ENCODE measurements at places on chromosomes 2 and 18.

DNA sequence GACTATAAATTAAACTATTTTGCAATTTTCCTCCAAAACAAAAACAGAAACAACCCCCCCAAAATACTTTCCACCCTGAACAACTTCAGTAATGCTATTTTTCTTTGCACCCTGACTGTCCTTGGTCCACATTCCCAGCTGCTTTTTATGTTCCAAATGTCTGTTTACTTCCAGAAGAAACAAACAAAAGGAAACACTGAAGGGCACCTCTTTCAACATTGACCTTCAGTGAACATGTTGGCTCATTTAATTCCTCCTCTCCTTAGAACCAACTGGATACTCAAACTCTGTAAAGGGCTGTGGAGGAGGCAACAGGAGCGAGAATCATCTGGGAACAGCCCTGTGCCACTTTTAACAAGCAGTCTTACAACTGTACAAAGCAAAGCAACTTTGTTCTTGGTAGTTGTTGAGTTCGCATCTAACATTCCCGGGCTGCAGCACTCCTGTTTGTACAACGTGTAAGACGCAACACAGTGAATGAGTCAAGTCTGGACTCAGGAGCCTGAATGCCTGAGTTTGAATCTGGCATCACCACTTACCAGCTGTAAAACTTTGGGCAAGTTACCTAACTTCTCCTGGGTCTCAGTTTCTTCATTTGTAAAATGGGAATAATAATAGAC is 111.4 kb upstream of the GATA6 start:
- no peak for DNase-seq

GRCh38 chr18:66729442-66730239 is 125.8 kb upstream of the CDH19 start:
- no peak for DNase-seq

DNA sequence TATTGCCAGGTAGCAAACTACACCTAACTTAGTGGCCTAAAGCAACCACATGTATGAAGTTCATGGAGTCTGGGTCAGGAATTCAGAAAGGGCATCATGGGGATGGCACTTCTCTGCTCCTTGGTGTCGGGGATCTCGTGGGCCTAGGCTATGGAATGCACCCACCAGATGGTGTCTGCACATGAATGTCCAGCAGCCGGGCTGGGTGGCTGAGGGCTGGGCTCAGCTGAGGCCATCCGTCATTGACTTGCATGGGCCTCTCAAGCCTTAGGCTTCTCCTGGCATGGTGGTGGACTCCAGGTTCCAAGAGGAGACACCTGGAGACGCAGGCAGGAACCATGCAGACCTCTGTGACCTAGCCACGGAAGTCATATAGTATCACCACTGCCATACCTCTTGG is 26.0 kb upstream of the RPL31 start:
- DNase-seq: no peak

DNA sequence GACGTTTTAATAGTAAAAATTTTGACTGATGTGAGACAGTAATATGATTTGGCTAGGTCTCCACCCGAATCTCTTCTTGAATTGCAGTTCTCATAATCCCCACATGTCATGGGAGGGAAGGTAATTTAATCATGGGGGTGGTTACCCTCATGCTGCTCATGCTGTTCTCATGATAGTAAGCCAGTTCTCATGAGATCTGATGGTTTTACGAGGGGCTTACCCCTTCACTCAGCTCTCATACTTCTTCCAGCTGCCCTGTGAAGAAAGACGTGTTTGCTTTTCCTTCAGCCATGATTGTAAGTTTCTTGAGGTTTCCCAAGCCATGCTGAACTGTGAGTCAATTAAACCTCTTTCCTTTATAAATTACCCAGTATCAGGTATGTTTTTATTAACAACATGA is 327.0 kb upstream of the CDH7 start:
- no peak for DNase-seq

GRCh38 chr2:71224457-71224856 is 2.4 kb downstream of the PAIP2B start:
- DNase-seq: no peak

DNA sequence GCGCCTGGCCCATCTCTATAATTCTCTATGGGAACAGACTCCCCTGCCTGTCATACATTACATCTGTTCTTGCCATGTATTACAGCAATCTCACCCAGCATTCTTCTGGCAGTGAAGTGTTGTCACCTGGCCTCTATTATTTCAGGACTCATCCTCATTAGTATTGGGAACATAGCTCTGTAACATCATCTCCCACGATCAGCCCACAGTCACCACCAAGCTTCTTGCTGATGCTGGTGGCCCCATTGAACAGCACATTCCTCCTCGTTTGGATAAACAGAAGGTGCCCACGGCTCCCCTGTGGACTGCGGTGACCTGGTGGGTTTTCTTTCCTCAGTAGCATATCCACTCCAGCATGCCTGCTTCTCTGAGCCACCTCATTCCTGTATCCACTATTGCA is 21.5 kb downstream of the CHCHD5 start:
- DNase-seq: no peak

DNA sequence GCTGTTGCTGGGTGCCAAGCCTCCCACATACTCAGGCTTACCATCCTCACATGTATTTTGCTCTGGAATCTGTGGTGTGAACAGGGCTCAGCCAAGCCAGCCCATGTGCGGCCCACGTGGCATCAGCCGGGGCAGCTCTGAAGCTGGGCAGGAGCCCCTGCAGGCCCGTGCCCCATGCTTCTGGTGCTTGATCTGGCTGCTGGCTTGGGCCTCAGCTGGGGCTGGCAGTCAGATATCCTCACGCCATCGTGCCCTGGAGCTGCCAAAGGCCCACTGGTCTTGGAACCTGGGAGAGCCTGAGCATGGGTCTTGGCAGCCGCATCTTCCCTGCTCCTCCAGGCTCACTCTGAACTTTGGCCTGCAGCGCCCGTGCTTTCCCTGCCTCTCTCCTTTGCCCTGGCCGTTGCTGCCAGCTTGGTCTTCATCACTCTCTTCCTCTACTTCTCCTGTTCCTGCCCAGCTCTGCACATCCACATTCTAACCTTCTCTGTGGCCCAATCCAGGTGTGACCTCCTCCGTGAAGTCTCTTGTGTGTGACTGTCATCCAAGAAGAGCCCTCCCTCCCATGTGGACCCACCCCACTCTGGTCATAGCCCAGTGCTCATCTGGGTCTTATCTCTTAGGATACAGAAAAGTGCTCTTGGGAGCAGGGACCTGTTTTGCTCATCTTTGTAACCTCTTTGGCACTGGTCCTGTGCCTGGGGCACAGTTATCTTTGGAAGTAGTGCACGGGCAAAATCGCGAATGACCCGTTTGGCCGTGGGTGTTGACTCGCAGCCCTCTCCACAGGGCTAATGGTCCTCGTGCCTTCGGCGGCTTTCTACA is 116.1 kb downstream of the RNF144A start:
- no peak for DNase-seq

DNA sequence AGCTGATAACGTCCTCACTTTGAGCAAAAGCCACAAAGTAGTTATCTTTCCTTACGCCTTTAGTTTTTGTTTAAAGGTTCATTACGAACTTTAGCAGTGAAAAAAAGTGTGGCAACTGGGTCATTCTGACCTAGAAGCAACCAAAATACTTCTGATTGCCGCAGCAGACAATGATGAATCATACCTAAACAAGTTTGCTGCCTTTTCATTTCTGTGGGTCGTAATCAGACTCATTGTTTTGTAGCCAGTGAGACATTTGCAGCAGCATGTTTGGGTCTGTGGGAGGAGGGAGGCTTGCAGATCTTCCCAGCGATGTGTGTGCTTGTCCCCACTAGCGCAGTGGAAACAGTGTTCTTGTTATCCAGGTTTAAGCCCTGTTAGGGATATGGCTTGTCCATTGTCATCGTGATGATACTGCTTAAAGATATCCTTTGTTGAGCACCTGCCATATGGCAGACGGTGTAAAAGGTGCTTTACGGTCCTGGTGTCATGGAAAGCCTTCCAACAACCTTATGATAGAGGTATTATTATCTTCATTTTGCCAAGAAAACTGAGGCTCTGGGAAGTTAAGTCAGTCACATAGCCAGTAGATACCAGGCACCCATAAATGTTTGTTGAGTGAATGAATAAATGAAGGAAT is 1.3 kb upstream of the GREB1 start:
- peak; percentile 89 for DNase-seq

GRCh38 chr18:11570769-11571412 is 38.5 kb upstream of the SLC35G4 start:
- DNase-seq: peak; percentile 46

DNA sequence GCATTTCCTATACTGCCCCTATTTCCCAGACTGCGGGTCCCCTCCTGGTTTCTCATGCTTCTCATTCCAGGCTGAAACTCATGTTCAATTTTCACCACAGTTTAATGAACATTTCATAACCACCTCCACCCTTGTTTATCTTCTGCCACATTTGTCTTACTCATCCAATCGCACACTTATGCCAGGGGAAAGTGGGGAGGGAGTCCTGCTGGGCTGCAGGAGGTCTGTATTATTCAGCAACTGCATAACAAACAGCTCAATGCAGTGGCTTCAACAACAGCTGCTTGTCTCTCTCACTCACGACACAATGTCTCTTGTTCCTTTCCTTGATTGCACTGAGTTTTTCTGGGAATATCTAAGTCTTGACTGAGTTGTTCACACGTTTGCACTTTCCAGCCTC is 106.0 kb downstream of the ZNF519 start:
- no peak for DNase-seq

- peak; percentile 31 for DNase-seq
Observed at GRCh38 chr2:180652794-180653193, 327.6 kb upstream of the UBE2E3 start.

Measured in OCI-M1 (cell line).